ENCODE measurements at places on chromosomes 6 and 20.

DNA sequence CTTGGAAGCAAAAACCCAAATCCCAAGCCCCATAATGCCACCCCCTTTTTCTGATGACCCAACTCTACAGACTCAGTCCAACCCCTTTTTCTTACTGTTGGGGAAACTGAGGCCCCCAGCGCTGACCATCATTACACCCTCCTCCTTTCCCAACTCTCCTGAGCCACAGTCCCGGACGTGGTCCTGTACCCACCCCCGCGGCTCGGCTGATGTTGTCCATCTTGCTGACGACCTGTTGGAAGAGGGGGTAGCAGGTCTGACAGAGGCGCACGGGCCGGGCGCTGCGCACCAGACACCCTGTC lies 533 bp downstream of the OSTM1 start:
- no peak for DNase-seq

- no peak for DNase-seq
Observed at GRCh38 chr20:401682-402495, 6.2 kb upstream of the RBCK1 start.

DNA sequence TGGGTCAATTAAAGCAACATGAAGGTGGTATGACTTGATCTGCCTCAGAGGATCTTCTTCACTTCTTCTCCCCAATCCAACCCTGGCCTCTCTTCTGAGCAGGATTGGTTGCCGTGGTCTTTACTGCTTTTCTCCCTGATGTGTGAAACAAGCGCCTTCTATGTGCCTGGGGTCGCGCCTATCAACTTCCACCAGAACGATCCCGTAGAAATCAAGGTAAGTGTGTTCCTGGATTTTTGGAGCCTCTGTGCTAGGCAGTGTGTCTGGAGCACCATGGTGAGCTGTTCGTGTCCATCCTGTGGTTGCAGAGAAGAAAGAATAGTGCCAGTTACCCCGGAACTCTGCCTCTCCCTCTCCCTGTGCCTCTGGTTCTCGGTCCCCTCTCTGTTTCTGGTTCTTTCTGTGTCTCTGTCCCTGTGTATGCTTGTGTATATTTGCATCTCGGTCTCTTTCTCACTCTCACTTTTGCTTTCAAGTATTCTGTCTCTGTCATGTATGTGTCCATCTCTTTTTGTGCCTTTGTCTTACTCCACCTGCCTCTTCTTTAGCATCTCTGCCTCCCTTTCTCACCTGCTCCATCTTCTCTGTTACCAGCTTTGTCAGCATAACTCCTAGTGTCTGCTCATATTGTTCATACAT lies 23.5 kb downstream of the TM9SF4 start:
- no peak for DNase-seq

GRCh38 chr6:63066055-63066704 lies 145.1 kb upstream of the FKBP1C start:
- no peak for DNase-seq

- no peak for DNase-seq
Observed at GRCh38 chr6:43829470-43829869, 59.5 kb downstream of the VEGFA start.

DNA sequence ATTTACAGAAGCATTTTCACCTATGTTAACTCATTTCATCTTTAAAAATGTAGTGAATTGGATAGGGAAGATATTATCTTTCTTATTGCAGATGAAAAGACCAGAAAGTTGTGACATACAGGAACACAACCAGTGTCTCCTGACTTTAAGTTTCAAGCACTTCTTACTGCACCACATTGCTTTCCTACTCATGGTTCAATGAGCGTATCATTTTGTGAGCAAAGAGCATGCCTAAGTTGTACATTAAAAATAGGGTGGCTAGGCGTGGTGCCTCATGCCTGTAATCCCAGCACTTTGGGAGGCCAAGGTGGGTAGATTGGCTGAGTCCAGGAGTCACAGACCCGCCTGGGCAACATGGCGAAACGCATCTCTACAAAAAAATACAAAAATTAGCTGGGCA lies 21.2 kb upstream of the RNGTT start:
- no peak for DNase-seq

- DNase-seq, result no peak
Observed at GRCh38 chr6:63634630-63635029, 972 bp upstream of the PHF3 start.

GRCh38 chr20:63305393-63305792 lies 12.4 kb downstream of the COL20A1 start:
- DNase-seq, result no peak

DNA sequence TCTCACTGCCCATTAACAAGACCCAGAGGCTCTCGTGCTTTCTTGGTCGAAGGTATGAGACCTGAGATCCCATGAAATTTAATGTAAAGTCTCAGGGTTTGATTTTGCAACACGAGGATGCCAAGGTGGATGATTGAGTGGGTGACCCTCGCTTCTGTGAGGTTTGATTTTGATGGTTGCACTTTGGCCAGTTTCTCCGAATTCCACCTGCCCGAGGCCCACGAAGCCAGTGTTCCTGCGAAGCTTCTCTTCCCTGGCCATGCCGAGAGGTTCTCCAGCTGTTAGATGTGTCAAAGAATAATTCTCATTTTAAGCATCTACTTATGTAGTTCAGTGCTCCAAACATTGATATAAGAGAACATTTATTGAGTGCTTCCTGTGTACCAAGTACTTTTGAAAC lies at the start of gene KIF25:
Gene KIF25, plus strand, starts transcription at position 30 of the 400 bp plus-strand sequence. CDS start 31,915 bp downstream, outside the sequence.
- DNase-seq, result no peak

- no peak for DNase-seq
Observed at GRCh38 chr6:160170018-160170680, 48.5 kb downstream of the SLC22A1 start.

DNA sequence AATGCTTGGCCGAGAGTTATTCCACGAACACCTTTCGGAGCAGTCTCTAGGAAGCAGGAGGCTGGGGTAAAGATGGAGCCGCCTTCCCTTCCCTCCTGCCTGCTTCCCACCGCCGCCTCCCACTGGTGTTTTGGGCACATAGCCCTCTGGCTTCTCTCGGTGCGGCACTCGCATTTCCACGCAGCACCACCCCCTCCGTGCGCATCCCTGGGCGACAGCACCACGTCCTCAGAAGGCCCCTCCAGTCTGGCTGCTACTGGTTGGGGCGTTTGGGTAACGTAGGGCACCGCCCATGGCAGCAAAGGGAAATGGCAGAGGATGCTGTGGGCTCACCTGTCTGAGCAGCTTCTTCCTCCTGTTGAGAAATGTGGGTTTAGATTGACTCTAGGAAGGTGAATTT lies 2.4 kb downstream of the COL20A1 start:
- DNase-seq, result peak; percentile 36

GRCh38 chr6:124226396-124226795 lies 422.7 kb downstream of the NKAIN2 start:
- no peak for DNase-seq

GRCh38 chr20:59004493-59004762 lies 2.6 kb downstream of the CTSZ start:
- peak; percentile 48 for DNase-seq

GRCh38 chr20:46704714-46705377 lies 4.6 kb upstream of the SLC2A10 start:
- no peak for DNase-seq

DNA sequence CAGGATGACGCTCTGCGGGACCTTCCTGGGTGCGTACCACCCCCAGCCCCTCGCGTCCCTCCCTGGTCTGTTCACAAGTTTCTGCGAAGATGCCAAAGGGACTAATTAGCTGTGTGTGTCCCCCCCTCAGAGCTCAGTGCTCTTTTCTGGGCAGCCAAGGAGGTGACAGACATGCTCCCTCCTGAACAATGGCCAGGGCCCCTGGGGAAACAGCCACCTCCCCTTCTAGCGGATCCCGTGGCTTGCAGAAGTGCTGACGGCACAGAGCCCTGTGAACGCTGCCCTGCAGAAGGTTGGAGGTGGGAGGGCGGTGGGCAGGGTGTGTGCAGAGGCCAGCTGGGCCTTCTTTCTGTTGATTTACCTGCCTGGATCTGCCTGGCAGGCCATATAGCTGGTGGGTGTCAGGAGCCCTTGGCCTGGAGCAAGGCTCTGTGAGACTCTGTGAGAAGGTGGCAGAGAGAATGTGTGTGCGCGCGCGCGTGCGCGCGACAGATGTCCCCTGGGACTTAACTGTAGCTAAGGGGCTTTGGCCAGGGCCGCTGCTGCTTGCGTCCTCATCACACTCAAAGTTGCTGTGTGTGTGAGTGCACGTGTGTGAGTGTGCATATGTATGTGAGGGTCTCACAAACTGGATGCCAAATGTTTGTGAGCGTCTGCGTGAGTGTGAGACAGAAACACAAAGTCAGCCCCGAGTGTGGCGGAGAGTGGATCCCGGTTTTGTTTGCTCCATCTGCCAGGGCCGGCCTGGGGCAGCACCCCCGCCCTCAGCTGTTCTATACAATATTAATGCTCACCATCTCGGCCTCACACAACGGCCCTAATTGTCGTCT lies 3.5 kb upstream of the MYT1 start:
- no peak for DNase-seq

GRCh38 chr6:21808045-21808470 lies 214.5 kb downstream of the SOX4 start:
- peak; percentile 56 for DNase-seq

DNA sequence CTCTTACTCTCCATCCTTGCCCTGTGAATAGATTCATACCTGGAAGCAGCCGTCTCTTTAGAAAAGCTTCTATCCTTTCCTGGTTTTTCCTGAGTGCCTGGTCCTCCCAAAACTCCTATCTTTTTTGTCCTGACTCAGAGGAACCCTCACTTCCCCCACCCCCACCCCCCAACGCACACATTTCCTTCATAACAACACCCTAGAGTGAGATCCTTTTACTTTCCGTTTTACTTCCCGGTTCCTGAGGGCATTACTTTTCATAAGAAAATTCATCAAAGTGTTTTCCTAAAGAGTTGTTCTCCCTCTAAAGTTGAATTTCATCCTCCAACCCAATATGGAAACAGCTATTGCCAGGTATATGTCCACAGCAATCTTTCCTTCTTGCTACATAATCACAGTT lies 327.0 kb downstream of the NRN1 start:
- no peak for DNase-seq

DNA sequence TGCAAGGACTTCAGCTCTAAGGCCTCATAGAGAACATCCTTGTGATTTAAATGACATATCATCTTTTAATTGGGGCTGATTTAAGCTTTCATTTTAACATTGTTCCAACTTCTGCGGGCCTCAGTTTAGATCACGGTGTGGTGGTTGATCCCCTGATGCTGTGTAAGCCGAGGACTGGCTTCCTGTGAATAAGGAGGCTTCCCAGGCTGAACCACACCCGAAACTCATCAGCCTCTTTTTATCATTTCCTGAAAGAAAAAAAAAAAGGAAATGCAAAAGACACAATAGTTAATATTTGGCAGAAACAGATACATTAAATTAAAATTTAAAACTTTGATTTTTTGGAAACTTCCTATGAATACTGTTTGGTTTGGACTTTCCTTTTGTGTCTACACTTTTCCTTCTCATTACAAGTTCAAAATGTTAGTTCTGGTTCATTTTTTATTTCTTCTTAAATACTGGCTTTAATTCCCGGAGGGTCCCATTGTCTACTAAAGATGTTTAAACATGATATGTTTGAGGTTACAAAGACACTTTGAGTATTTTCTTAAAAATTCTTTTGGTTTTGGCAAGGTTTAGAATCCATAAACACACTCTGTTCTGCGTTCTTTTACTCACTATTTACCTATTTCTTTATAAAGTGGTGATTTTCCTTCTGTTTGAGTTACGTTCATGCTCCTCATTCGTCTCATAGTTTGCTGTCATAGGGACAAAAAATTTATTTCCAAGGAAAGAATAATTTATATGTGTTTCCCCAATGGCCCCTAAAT lies 230.0 kb upstream of the SULF2 start:
- no peak for DNase-seq

GRCh38 chr6:144283646-144284477 lies 1.3 kb upstream of the UTRN start:
- DNase-seq, result no peak

DNA sequence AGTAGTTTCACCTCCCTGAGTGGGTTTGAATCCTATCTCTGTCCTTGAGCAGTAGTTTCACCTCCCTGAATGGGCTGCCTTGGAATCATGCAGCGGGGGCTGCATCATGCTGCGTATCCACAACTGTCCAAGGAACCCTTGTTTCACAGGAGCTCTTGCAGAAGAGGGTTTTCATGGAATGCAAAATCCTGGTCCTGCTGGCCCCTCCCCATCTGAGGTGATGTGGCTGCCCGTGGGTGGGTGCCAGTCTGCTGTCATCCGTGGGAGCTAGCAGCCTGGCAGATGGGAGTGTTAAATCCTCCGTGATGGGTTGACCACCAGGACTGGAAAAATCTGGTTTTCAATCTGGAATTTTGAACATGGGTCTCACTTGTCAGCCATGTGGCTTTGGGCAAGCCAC lies 21.7 kb downstream of the ZBP1 start:
- no peak for DNase-seq

GRCh38 chr20:63499338-63499969 lies 571 bp upstream of the EEF1A2 start:
- DNase-seq, result peak; percentile 62

DNA sequence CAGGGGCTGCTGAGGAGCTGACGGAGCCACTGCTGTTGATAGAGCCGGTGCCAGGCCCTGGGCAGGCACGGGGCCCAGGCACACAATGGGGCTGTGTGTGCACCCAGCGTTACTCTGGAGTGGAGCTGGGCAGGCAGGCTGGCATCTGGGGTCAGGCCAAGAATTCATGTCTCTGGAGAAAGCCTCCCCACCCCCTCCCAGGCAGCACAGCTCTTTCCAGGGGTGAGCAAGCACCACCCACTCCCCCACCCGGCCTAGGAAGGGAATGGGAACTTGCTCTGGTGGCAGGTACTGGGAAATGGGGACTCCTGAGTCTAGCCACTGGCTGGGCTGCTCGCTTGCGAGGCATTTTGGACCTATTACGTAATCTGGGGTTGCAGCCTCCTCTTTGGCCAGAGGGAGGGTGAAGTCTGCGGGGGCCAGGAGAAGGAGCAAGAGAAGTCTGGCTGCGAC lies 22.7 kb downstream of the TFEB start:
- peak; percentile 55 for DNase-seq

DNA sequence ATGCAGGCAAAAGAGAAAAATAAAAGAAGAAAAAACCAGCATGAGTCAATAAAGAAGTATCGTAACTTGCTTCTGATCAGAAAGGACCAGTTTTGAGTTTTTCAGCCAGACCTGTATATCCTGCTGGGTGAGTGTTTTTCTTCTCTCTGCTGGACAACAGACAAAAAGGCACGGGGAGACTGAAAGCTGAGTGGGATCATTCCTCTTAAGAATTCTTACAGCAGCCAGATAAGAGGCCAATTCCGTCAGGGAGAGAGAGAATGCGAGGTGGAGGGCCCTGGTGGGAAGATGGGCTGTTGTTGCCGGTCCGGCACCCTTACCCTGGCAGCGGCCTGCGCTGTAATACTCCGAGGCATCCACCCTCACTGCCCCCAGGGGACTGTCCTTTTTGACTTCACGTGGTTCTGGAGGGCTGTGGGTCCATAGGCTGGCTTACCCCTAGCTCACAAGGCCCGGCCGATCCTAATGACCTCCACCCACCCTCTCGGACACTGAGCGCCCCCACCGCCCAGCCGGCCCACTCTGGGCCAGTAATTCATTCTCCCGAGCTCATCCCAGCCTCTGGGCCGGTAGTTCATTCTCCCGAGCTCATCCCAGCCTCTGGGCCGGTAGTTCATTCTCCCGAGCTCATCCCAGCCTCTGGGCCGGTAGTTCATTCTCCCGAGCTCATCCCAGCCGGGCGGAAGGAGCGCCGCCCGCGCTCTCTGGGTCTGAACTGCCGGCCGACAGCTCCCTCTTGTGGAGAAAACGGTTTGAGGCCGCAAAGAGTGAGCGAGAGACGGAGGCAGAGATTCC lies 118.3 kb upstream of the SIRPA start:
- peak; percentile 94 for DNase-seq

- no peak for DNase-seq
Observed at GRCh38 chr6:80638213-80639055, 532.0 kb downstream of the BCKDHB start.

GRCh38 chr6:145081677-145082076 lies 653.6 kb downstream of the EPM2A start:
- DNase-seq, result no peak

GRCh38 chr6:146700078-146700686 lies 101.4 kb downstream of the ADGB start:
- peak; percentile 66 for DNase-seq
